ENCODE measurements at places on chromosomes 3 and 15. TPM values are rescaled to one million over a fixed set of nuclear protein-coding genes. Genes with fewer than 3 reads are reported as not detected.

LRRN1 gene
- 2.7 TPM for total RNA-seq

ITGA11 gene
- total RNA-seq = 1.7 TPM

KIF7 gene
- 3.7 TPM for total RNA-seq

DNA sequence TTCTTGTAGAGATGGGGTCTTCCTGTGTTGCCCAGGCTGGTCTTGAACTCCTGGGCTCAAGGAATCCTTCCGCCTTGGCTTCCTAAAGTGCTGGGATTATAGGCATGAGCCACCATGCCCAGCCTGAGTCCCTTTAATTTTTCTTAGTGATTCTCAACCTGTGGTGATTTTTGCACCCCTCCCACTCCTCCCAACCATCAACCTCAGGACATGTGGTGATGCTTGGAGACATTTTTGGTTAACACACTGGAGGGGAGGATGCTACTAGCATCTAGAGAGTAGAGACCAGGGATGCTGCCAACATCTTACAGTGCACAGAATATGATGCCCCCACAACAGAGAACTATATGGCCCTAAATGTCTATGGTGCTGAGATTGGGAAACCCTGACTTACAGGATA is 83.0 kb upstream of the LMOD3 start:
- DNase-seq = no peak

DNA sequence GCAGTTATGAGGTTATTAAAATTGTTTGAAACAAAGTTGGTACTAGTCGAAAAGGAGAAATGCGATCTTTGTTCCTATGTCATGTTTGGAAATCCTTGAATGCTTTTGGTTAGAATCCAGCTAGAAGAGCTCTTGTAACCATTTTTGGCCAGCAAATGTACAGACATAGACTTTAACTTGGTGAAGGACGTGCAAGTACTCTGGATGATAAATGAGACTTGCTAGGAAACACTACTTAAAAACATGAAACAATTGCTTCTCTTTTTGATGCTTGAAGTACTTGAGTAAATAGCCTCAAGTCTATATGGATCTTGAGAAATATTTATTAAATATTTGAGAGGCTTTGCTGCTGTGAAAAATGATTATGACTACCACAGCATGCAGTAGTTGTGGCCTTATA is 95.8 kb downstream of the CADM2 start:
- no peak for DNase-seq

DNA sequence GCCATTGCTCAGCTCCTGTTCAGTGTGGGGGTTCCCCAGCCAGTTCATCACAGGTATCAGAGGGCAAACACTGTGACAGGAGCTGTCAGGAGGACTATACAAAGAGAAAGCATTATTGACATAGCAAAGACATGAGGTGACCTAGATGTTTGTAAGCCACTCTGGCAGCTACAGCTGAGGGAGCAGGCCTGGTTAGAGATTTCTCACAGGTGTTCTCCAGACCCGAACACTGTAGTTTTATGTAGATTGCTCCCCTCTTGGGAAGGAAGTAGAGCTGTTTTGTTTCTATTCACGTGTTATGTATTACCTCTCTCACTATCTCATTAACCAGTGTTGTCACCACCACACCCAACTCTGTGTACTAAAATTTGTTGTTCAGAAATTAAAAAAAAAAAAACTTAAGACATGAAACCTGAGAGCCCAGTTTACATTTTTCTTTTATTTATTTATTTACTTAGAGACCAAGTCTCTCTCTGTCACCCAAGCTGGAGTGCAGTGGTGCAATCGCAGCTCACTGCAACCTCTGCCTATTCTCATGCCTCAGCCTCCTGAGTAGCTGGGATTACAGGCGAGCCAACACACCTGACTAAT is 123.7 kb downstream of the RBPMS2 start:
- DNase-seq = peak; percentile 33

DNA sequence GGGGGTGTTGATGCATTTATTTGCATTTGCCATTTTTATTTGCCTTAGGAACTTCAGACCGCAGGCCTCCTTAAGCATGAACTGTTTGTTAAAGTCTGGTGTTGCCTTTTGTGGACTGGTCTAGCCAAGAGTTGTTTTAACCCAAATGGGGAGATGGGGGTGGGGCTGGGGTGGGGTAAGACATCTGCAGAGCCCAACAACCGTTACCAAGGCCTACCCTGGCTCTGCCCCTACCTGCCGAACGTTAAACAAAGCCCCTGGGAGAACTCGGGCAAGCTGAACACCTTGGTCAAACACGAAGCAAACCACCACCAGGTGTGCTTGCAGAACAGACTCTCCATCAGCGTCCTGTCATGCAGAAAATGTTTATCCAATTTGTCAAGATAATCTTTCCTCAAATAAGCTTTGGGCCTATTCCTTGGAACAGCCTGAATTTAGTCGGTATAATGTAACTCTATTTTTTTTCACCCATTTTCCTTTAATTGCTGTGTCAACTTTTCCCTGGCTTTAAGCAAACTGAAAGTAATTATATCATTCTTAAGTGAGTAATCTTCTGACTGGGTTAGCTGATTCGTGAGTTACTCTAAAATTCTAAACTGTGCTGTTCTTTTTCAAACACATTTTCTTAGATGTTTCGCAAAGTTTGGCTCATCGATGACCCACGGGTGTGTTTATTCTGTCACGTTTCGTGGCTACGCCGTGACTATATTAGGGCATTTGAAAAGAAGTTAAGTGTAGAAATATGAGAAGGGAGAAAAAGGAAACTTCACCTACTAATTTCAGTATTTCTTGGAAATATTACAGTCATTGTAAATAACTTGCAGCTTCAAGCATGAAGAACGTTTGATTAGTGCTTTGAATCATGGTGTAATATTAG is 127.6 kb downstream of the SOX2 start:
- DNase-seq = no peak

DNA sequence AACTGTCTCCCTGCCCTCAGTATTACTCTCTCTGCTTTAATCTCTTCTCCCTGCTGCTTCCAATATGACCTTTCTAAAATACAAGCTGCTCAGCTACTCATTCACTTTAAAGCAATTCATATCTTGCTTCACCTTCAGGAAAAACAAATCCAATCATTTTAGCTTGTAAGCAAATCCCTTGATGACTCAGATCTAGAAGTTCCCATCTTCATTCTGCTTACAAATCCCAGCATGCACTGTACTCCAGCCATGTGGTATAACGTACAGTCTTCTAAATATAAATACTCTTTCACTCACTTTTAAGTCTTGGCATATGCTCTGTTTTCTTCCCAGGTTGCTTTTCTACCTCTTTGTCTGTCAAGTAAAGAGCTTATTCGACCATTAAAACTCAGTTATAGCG is 1009.1 kb upstream of the SEMA6D start:
- DNase-seq = no peak

GRCh38 chr3:15092686-15093085 is 6.3 kb downstream of the RBSN start:
- DNase-seq = no peak

- no peak for DNase-seq
Observed at GRCh38 chr3:154745929-154746328, 315.9 kb upstream of the GPR149 start.

GRCh38 chr3:88362428-88362827 is 212.7 kb downstream of the C3orf38 start:
- DNase-seq = no peak

DNA sequence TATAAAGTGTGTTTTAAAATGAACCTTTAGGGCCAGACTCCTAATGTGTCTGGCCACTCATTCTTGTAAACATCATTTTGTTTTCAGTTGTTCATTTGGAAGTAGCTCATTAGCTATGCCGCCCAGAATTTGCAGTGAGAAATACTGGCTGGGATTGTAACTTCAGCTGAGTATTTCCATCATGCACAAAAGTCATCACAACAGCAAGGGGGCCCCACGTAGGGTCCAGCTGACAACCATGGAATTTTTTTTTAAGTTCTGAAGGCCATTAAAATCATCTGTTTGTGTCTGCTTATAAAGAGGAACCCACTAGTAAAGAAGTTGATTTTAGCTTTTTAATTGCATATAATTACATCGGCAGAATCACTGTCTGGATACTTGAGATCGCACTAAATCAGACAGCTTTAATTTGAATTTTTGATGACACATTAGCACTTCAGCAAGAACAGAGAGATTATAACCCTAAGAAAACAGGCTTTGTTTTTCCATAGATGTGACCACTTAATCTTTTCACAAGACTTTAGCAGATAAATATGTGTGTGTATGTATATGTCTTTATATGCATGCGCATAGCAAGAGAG is 46.3 kb upstream of the SKOR1 start:
- DNase-seq = no peak

- no peak for DNase-seq
Observed at GRCh38 chr3:17850448-17850847, 108.0 kb upstream of the TBC1D5 start.

DNA sequence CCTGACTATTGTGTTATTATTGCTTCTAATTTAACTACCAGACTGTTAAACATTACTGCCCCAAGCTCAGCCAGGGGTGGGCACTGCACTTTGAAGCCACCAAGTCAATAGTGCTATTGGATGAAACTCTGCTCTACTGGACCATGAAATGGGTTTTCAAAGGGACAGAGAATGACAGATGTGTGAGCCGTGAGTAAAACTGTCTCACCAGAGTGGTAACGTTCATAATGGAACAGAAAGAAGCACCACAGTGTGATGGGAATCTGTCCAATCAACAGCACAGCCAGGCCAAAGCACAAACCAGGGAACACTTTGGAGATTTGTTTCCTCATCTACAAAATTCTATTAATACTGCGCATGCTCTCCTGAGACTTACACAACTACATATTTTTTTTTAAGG is 171.8 kb upstream of the LPP start:
- DNase-seq = no peak

GRCh38 chr3:119669906-119670570 is 7.2 kb downstream of the COX17 start:
- no peak for DNase-seq

DNA sequence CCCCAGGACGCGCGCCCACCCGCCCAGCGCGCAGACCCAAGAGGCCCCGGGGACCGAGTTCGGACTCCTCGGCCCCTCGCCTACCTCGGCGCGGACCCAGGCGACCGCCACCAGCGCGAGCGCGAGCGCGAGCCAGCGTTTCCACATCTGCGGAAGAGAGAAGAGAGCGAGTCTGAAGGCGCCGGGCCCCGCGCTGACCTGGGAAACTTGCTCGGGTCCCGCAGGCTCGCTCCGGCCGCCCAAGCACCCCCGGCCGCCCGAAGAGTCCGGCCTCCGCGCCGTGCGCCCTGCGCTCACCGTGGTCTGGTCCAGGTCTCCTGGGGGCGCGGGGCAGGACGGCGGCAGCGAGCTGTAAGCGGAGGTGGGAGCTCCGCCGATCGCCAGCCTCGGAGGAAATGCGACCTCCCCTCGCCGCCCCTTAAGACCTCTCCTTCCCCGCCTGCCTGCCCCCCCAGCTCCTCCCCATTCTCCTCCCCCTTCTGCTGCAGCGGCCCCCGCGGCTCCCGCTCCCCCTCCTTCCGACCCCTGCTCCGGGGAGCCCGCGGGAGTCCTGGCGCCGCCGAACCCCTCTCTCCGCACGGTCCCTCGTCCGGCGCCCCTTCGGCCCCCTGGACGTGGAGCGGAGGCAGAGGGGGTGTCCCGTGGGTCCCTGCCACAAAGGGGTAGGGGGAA is at the start of gene FSTL1:
FSTL1 (minus strand) TSS at position 393 of the 672 bp plus-strand sequence; CDS start at position 147, 246 bp downstream.
- peak; percentile 21 for DNase-seq

GRCh38 chr3:54713455-54713854 is 214.4 kb downstream of the LRTM1 start:
- no peak for DNase-seq

GRCh38 chr3:53170325-53171063 is 9.5 kb downstream of the PRKCD start:
- DNase-seq = peak; percentile 34

DNA sequence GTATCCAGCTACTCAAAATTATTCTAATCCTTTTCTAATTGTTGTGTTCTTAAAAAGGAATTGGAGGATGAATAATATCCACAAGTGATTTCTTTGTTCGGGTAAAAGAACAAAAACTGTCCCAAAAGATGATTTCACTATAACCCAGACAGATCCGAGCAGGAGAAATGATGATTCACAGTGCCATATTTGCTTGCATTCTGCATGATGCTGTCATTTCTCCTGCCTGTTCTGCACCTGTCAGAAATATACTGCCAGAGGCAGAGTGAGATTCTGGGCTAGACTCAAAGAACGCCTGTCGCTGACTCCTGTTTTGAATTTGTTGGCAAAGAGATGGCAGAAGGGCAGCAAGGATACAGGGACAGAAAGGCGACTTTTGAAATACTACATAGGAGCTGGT is 34.7 kb upstream of the SLC24A5 start:
- no peak for DNase-seq

GRCh38 chr15:61720197-61720704 is 340.0 kb downstream of the VPS13C start:
- no peak for DNase-seq

- DNase-seq = peak; percentile 64
Observed at GRCh38 chr15:56919031-56919608, 676 bp downstream of the TCF12 start.

DNA sequence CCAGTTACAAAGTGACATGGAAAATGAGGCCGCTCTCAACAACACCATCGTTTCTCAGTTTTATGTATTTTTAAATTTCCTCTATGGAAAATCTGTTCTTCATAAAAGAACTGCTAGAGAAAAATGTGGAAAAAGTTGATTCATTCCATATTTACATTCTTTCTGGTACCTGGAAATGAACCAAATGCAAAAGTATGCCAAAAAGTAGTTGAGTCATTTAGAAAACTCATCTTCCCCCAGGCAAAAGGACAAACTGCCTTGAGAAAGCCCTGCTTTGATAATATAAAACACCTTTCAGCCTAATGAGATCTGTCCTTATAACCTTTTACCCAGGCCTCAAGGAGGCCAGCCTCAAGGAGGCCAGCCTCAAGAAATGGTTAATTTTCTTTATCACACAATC is 283.0 kb upstream of the VEPH1 start:
- no peak for DNase-seq

DNA sequence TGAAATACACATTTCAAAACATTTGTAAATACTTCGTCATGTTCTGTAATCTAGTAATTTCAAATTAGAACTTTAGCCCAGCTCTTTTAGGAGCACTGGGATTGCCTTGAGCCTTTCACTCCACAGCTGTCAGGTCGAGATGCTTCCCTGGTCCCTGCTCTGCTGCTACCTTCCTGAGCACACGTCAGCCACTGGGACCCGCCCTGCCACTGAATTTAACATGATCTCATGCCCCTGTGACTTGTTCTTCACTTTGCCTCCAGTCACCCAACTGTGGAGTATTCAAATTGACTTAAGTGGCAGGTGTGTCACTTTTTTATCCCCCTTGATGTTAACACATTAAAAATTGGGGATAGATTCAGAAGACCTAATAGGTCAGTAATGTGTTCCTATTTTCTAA is 3.3 kb downstream of the ARRDC4 start:
- DNase-seq = no peak

All from activated naive CD8-positive, alpha-beta T cell treated with anti-CD3 and anti-CD28 coated beads for 36 hours (primary cell).